ENCODE measurements at places on chromosomes 3 and 15.

DNA sequence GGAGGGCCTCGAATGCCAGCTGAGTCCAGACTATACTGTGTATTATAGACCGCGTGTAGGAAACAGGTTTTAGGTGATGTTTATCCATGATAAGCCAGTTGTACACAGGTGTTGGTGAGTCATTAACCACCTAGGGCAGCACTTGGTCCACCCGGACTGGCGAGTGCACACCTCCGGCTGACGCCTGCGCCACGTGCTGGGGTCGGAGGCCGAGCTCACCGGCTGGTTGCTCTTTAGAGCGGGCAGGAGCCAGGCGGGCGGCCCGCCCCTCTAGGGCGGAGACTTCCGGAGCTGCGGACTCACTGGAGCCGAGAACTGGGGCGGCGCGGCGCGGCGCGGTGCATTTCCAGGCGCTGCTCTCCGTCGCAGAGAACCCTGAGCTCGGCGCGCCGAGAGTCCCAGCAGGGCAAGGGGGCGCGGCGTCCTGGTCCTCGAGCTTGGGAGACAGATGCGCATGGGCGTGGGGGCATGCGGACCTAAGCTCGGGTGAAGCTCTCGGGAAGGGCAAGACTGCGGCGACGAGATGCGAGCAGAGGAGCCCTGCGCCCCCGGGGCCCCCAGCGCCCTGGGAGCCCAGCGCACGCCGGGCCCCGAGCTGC, at the start of gene ESYT3:
TSS of gene ESYT3 (plus strand) at position 341 of the 599 bp plus-strand sequence. CDS start at position 524, 183 bp downstream.
- DNase-seq, result no peak

DNA sequence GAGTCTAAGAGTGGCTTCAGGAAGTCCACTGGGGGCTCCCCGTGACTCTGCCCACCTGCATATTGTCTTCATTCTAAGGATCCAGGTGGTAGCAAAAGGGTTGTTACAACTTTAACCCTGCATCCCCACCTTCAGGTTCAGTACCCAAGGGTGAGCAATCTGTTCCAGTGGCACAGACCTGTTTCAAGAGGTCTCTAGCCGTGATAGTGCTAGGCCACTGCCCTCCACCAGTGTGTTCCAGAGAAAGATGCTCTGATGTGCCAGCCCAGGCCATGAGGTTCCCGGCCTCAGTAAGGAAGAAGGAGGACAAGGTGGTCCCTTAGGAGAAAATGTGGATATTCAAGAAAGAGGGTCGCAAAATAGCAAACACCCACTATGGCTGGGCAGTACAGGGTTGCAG, 87.0 kb downstream of the IGF1R start:
- DNase-seq, result no peak

- DNase-seq, result no peak
Observed at GRCh38 chr3:57784089-57784735, 28.1 kb downstream of the SLMAP start.

GRCh38 chr15:28098766-28099554, at the start of gene OCA2:
Gene OCA2 (minus strand): TSS chr15:28099315. CDS start chr15:28081874, 17,441 bp downstream.
- DNase-seq, result peak; percentile 79

DNA sequence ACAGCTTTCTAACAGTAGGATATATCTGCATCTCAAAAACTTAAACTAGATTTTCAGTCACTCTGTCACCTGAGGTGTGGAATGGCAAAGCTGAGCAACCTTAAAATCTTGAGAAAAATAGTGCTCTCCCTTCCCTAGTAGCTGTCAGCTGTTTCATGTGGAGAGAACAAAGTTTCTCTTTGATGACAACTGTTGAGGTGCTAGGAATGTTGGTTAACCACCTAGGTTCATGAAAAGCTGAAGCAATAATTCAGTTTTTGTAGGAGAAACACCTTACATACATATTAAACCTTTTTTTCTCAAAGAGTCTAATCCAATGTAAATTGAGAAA, 40.8 kb downstream of the TCF12 start:
- DNase-seq, result no peak

- DNase-seq, result peak; percentile 6
Observed at GRCh38 chr3:153443961-153444360, 281.9 kb downstream of the RAP2B start.

- DNase-seq, result no peak
Observed at GRCh38 chr15:99029341-99030144, 22.0 kb upstream of the PGPEP1L start.

DNA sequence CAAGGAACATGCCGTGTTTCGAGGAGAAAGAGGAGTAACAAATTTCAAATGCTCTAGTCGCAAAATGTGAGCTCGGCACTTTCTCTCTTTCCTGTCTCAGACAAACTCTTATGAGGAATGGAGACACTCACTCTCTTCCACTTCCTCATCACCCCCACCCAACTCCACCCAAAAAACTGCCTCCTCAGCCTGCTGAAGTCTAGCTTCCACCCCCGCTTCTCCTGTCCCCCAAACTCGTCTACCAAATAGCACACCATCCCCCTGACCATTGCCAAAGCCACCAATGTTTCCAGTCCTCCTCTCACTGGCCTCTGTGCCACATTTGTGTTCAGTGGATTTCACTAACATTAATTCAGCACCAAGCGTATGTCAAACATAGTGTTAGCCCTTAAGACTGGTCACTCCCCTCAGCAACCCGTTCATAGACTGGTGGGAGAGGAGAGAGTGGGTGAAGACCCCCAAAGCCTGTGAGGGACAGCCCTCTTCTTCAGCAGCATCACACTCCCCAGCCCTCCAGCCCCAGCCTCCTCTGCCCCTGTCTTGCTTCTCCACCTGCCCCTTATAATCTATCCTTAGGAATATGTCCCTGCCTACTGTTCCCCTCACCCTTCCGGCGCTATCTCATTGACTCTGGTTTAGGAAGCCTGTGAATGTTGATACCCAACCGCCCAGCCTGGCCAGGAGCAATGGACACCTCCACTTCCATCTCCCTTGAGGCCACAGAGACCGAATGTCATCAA, 77.3 kb downstream of the FAM174B start:
- no peak for DNase-seq

- no peak for DNase-seq
Observed at GRCh38 chr15:62512904-62513303, 347.8 kb upstream of the C2CD4B start.

DNA sequence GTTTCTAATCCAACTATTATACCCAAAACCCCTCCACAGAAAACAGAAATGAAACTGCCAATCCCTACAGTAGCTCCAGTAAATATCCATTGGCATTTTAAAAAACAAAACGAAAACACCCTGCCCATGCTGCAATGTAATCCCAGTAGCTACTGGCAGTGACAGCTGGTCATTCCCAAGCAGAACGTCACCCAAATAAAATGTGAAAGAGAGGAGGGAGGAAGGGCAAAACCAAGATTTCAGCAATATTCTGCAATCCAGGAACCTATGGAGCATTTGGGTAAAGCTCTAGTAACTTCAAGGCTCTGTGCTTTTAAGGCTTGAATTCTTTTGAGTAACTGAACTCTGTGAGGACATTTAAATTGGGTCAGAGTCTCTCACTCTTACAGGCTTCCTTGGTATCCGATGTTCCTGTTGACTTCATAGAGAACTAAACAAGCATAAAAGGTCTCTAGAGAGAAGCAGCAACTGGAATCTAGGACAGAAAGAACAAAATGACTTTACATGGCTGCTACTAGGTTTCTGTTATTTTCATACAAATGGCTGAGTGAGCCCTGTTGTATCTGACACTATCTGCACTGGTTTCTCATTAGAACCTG, 136.2 kb downstream of the TNIK start:
- DNase-seq, result no peak

DNA sequence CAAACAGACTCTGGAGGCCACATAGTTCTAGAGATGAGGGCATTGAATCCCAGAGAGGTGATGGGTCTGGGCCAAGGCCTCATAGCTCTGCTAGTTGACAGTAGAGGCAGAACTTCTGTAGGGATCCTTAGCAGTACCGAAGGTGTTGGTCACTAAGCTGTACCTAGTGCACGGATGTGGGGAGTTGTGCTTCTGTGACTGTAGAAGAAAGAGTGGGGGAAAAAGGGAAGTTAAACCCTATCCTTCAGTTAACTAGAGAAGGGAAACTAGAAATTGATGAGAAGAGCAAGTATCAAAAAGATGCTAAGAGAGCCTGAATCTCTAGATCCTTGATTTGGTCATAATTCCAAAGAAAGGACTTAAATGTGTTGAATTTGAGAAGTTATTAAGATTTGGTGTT, 186.7 kb downstream of the NFKBIZ start:
- no peak for DNase-seq

DNA sequence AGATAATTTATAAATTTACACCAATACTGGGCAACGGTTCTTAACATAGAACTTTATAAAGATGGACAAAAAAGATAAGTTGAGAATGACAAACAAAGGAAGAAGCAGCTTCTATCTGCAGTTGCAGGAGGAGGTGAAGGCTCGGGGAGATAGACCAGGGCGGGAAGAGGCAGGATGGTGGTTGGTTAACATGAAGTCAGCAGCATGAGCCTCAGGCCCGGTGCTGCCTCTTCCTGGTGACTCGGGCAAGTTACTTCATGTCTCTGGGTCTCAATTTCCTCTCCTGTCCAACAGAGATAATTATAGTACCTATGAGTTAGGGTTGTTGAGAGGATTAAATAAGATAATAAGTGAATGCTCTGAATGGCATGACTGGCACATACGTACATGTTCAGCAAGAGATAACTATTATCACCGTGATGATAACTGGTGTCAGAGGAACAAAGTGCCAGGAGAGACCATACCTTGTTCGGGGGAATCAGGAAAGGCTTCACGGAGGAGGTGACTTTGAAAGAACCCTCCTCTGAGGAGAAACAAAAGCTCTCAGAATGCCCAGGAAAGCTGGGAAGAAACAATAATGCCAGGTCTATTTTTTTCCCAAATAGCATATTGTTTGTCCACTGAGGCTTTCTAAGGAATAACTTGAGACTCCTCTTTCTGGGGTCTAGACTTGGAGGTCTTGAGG, 4.4 kb downstream of the PAK6 start:
- no peak for DNase-seq

GRCh38 chr3:173706630-173707029, 309.1 kb downstream of the NLGN1 start:
- no peak for DNase-seq

DNA sequence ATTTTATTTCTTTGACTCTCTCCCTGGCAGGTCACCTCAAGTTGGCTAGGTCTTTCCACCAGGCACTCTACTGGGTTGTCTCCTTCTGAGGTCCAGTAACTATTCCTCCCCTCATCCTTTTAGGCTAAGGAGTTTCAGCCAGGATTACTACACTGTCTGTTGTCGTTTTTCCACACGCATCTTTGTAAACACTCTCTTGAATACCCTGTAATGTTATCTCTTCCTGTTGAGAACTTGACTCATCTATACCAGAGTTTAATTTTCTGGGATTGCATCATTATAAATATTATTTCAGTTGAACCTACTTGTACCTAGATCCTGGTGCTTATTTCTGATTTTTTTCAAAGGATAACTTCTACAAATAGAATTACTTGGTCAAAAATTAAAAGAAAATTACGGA, 138.3 kb downstream of the SQOR start:
- DNase-seq, result no peak

DNA sequence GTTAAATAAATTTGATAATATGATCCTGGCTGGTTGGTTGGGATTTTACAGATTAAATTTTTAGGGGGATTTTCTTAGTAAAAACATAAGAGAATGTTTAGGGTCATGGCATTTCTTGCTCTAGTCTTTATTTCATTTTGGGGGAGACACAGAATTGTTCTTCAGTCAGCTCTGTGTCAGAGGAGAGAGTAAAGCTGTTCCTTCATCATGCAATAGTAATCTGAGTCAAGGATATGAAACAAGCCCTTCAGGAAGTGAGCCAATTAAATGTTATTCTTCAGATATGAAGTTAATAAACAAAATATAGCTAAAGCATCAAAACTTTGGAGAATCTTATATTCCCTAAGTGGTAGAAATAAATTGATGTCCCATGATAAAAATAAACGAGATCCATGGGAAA, 22.9 kb upstream of the SLC4A7 start:
- DNase-seq, result no peak

DNA sequence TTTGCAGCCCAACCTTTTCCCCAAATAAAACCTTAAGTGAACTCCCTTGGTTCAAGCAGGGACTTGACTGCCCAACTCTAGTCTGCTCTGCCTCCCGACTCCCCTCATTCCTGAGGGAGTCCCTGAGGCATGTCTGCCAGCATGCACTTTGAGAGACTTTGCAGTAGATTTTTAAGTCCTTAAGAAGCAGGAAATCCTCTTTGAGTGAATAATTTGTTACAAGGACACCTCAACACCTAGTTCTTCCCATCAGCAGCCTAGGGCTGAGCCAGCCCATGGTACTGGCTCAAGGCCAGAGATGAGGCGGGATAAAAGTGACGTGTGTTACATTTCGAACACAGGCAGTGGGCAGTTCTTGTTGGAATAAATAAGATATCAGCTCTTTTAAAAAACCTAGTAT, 204.3 kb upstream of the SLC2A2 start:
- no peak for DNase-seq

DNA sequence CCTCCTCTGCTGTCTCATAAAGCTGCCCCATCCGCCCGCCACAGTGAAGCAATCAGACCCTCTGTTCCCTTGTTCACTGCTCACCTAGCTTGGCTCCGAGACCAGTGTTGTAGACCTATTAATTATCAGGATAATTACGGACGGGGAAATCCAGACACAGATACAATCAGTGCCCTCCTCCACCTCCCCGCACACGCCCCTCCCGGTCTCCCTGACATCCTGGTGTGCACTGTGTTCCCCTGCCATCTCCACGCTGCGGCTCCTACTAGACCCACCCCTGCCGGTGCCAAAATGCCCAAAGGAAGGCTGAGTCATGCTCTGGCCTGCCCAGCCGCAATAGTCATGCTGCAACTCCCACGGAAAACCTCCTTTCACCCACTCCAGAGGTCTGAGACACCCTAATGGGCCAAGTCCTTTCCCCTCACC, 277.3 kb upstream of the TLE3 start:
- no peak for DNase-seq

- DNase-seq, result peak; percentile 48
Observed at GRCh38 chr15:38699633-38700230, 135.1 kb upstream of the RASGRP1 start.

GRCh38 chr15:95454403-95455262, 875.9 kb upstream of the NR2F2 start:
- no peak for DNase-seq

GRCh38 chr3:66603151-66603611, 102.4 kb upstream of the LRIG1 start:
- DNase-seq, result no peak

DNA sequence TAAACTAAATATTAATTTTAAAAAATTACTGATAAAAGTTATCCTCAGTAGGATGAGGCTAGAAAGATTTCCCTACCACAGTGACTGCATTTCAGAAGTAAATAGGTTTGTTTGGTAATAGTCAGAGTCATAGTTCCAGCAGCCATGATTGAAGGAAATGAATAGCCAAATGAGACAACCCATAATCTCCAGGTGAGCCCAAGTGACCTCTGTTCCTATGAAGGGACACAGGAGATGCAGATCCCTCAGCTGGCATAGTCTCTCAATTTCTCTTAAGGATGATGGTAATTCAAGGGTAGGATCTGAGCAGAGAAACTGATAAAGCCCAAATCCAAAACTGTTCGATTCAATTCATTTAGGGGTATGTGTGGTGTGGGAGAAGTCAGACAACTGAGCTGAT, 461.8 kb downstream of the RAP2B start:
- DNase-seq, result no peak

- DNase-seq, result no peak
Observed at GRCh38 chr3:55639896-55640765, 153.0 kb upstream of the WNT5A start.
